Activated naive CD4-positive, alpha-beta T cell treated with anti-CD3 and anti-CD28 coated beads for 36 hours (primary cell): ENCODE measurements at places on chromosomes 5 and 9. TPM values are rescaled to one million over a fixed set of nuclear protein-coding genes. Genes with fewer than 3 reads are reported as not detected.
A peak's percentile ranks its signal among the peaks of the same experiment; 100 is the strongest.

- DNase-seq = peak; percentile 23
Measured at GRCh38 chr5:154444556-154445421, 1.0 kb upstream of the SAP30L start.

The ALDOB gene
- not detected for total RNA-seq

The FST gene
- total RNA-seq = not detected

- DNase-seq = no peak
Measured at GRCh38 chr9:27022920-27023319, 17.4 kb upstream of the LRRC19 start.

The MED27 gene
- 31.3 TPM for total RNA-seq

DNA sequence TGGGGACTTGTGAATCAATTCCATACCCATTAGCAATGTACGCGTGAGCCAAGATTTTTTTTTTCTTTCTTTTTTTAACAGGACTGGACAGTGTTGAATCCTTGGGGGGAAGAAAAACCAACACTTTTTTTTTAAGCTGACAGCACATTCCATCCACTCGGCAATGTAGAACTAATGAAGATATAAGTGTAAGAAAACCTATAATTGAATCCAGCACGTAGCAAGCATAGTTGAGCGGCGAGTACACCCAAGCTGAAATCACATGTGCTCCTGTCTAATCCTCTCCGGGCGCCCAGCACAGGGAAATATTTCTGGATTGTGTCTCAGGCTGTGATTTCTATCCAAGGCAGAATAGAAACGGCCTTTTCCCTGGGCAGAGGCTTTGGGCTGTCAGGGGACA lies 118.2 kb downstream of the BOD1 start:
- DNase-seq = no peak

The IFNA21 gene
- not detected for total RNA-seq

- DNase-seq = peak; percentile 25
Measured at GRCh38 chr9:105693435-105694189, 729 bp upstream of the TMEM38B start.

The TXNDC8 gene
- not detected for total RNA-seq

The PLGRKT gene
- 48.9 TPM for total RNA-seq

DNA sequence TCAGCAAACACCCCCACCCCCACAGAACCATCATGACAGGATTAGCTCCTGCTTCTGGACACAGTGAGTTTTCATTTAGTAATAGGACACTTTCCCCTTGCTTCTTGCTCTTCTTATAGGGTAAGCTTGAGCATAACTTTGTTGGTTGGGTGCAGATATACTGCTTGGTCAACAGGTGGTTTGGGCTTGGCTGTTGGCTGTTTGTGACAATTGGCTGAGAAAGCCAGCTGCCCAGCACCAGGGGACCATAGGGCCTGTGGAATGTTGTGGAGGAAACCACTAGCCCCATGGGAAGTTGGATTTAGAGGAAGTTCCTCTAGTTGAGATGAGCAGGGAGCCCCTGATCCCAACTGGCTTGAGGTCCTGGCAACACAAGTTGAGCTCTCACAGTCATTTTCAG lies 30.5 kb downstream of the PPP3R2 start:
- no peak for DNase-seq

DNA sequence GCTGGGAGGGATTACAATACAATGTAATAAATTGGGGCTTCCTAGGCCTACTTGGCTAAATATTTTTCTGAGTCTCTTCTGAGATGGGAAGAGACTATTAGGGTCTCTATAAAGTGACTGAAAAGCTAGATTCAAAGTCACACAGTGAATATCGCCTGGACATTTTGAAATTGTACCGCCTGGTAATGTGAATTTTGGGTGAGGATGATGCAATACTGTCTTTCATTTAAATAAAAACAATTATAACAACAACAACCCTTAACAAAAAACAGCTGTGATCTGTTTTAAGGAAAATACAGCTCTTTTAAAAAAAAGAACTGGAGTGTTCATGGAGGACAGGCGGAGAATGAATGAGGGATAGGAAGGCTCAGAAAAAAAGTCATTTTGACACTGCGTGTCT lies 615.0 kb downstream of the RAB3C start:
- DNase-seq = no peak

GRCh38 chr5:178429156-178429468 lies 161.1 kb downstream of the COL23A1 start:
- no peak for DNase-seq

DNA sequence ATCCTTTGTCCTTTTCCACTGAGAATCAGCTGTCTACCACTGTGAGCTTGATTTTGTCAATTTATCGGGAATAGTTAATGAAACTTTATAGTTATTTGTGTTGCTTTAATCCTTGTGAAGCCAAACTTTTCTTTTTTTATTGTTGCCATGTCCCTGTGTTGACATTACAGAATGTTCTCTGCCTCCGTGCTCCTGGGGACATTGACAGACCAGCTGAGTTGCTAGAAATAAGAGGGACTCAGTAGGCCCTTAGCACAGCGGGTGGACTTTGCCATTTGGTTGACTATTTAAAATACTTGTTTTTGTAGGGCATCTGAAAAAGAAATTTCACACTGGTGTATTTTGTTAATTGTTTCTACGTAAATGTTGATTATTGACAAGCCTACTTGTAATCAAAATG lies 70.5 kb downstream of the IL31RA start:
- no peak for DNase-seq

The CD72 gene
- total RNA-seq = 4.5 TPM

DNA sequence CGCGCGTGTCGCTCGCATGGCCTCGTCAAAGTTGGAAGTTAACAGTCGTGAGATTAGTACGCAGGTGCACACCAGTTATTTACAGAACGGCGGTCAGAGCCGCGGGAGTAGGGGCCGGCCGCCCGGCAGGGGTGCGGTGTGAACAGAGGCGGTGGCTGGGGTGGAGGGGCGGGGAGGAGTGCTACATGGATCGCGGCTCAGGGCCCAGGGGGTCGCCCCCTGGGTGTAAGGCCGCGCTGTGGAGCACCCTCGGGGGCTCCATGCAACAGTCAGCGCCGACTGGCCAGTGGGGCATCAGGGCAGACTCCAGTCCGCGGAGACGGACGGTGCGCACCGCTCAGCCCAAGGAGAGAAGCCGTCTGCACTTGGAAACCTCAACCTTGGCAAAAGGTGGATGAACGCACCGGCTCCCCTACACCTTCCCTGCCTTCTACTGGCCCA lies 60.3 kb downstream of the ZNF354C start:
- no peak for DNase-seq

DNA sequence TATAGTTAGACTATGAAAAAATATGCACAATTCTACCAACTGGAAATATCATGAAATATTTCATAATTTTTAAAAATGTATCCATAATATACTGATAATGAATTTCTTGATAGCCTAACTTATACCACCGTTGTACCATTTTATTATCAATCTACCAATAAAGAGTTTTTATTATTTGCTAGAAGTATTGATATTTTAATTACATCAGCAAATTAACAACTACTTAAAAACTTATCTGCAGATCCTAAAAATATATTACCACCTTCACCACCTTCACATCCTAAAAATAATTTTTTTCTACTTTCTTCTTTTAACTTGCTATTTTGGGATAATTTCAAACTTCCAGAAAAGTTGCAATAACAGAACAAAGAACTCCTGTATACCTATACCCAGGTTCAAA lies 21.4 kb downstream of the ATPSCKMT start:
- no peak for DNase-seq

The GDF9 gene
- total RNA-seq = 1.2 TPM

DNA sequence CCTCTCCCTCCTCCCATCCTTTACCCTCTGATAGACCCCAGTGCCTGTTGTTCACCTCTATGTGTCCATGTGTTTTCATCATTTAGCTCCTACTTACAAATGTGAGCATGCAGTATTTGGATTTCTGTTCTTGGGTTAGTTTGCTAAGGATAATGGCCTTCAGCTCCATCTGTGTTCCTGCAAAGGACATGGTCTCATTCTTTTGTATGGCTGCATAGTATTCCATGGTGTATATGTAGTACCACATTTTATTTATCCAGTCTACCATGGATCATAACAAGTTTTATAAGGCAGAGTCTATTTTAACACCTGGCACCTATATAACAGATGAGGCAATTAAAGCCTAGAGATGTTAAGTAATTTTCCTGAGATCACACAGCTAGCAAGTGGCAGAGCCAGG lies 7.4 kb downstream of the YTHDC2 start:
- no peak for DNase-seq

DNA sequence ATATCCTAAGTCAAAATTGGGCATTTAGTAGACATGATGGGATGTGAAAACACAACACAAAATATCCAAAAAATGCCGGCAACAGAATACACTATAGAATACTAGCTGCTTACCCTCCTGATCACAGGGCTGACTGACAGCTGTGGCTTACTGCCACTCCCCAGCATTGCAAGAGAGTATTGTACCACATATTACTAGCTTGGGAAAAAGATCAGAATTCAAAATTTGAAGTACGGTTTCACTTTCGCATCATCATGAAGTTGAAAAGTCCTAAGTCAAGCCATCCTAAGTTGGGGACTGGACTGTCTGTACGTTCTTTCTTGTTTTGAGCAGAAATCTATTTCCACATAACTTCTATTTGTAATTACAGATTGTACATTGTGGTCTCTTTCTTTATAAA lies 851.4 kb downstream of the MAT2B start:
- no peak for DNase-seq

- DNase-seq = peak; percentile 89
Measured at GRCh38 chr9:447230-448025, 232.8 kb downstream of the DOCK8 start.

GRCh38 chr5:57986761-57987341 lies 473.0 kb downstream of the PLK2 start:
- no peak for DNase-seq

The CMBL gene
- total RNA-seq = 2.2 TPM

- no peak for DNase-seq
Measured at GRCh38 chr5:114830114-114830513, 339.6 kb downstream of the TRIM36 start.

The PCDHB14 gene
- not detected for total RNA-seq

The SYNPO gene
- 0.14 TPM for total RNA-seq

DNA sequence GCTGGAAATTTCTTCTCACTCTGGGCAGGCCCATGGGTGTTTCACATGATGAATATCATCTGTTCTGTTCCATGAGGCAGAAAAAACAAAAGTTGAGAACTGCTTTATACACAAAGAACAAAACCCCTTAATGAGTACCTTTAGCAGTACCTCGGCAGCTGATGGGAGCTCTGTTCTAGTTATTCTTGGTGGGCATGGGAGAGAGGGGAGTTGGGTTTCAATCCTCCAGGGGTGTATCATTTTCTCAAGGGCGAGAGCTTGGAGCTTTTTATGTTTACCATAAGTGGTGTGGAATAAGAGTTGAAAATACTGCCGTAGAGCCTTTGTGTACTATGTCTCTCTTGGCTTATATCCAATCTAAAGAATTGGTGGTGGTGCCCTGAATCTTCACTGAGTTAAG lies 103.3 kb upstream of the ZNF608 start:
- no peak for DNase-seq

DNA sequence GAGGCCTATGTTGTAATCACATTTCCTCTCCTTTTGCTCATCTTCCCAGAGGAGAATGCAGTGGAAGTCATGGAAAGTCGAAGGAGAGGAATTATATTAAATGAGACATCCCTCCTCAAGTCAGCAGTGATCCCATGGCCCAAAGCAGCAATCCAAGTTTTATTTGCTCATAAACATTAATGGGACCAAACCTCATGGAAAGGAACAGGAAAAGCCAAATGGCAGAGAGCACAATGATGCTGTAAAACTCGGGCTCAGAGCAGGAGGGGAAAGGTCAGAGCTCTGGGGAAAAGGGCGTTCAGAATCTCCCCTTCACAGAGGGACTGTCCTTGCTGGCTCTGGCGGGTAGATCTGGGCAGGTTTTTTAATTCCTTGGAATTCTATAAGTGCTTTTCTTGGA lies 175.8 kb downstream of the C5orf15 start:
- no peak for DNase-seq

The BRINP1 gene
- not detected for total RNA-seq

The LHX2 gene
- not detected for total RNA-seq

The TIMD4 gene
- 3.4 TPM for total RNA-seq

The ENTREP1 gene
- total RNA-seq = not detected

The ZNF879 gene
- 2.0 TPM for total RNA-seq

The CDH12 gene
- total RNA-seq = not detected

The OR1Q1 gene
- not detected for total RNA-seq

- DNase-seq = no peak
Measured at GRCh38 chr5:141483902-141484301, 928 bp upstream of the PCDHGC4 start.

GRCh38 chr9:29332789-29333188 lies 1759.5 kb upstream of the C9orf72 start:
- DNase-seq = no peak

GRCh38 chr9:137924169-137924568 lies 46.6 kb downstream of the CACNA1B start:
- DNase-seq = no peak

- no peak for DNase-seq
Measured at GRCh38 chr5:68253624-68254585, 38.3 kb downstream of the PIK3R1 start.

GRCh38 chr9:102521097-102521755 lies 473.9 kb upstream of the CYLC2 start:
- no peak for DNase-seq

DNA sequence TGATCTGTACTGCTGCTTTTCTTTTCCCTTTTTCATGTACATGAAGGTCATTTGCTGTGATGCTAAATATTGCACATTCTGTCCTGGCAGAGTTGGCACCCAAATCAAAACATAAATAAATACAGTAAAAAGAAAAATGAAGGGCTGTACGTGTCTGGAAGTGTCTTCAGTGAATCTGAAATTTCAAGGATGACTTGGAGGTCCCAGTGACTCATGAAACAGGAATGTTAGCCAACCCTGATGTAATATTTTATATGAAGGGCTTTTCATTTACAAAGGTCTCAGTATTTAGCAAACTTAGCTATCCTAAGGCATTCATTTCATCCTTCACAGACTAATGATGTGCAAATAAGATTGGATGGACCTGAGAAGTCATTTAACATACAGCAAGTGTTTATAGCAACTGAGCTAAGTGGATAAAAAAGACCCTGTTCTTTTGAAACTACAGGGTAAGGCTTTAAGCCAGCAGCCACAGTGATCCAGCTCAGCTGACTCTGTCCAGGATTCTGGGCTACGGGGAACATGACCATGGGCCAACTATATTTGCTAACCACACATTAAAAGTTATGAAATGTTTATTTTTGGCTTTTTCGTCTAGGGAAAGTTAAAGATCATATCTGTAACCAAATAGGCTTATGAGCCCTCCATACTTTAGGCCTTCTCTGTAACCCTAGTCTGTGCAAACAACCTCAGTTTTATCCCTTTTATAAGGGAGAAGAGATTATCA lies 104.0 kb upstream of the DMRTA1 start:
- DNase-seq = no peak

GRCh38 chr5:135214897-135215616 lies 181.0 kb upstream of the PITX1 start:
- DNase-seq = no peak

The BNIP1 gene
- total RNA-seq = 29.4 TPM
